ENCODE measurements at places on chromosomes 12 and 14. TPM values are rescaled to one million over a fixed set of nuclear protein-coding genes. Genes with fewer than 3 reads are reported as not detected.

DNA sequence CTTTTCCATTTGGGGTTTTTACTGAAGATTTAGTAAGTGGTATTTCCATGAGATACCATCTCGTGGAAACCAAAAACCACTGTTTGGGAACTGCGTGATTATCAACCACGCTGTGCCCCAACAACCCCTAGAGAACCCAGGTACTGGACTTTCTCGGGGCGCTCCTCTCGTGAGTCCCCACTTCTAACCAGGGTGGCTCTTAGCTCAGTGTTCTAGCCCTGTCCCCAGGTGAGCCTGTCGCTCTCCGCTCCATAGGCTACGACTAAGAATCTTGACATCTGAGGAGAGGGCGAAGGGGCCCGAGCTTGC is 686 bp downstream of the MCRS1 start:
- no peak for DNase-seq
- H3K27me3 ChIP-seq, result no peaks in the 10 kb centered on the region
- H3K4me3 ChIP-seq, result peak overlapping the region; percentile 97
- H3K27ac ChIP-seq, result peak overlapping the region; percentile 99

DNA sequence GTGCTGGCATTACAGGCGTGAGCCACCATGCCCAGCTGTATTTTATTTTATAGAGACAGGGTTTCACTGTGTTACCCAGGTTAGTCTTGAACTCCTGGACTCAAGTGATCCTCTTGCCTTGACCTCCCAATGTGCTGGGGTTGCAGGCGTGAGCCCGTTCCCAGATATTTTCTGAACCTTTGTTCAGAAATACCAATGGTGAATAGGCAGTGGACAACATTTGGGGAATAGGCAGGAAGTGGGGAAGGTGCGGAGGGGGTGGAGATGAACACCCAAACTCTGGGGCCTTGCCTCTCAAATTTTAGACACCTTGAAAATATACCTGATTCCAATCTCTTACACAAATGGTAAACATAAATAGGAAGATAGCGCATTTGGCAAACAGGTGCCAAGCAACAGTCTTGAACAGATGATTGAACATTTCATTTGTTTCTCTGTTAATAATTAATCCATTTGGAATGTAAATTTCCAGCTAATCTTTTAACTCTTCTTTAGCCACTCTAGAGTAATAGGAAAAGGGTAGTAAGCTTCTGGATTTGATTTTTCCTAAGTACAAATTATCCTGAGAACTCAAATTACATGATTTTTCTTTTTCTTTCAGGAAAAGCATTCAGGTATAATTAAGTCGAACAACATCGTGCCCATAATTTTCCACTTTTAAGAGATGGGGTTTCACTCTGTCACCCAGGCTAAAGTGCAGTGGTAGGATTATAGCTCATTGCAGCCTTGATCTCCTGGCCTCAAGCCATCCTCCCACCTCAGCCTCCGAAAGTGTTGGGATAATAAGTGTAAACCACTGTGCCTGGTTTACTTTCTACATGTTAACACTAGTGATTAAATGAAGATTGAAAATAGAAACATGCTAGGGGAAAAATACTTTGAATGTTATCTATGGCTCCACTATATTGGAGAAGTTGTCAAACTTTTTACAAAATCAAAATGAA is 22.9 kb upstream of the RNF34 start:
- H3K27ac ChIP-seq, result no peak overlapping the region
- H3K4me3 ChIP-seq, result no peak overlapping the region
- DNase-seq, result no peak
- H3K27me3 ChIP-seq, result no peaks in the 10 kb centered on the region
- no peaks in the 10 kb centered on the region for H3K4me1 ChIP-seq

DNA sequence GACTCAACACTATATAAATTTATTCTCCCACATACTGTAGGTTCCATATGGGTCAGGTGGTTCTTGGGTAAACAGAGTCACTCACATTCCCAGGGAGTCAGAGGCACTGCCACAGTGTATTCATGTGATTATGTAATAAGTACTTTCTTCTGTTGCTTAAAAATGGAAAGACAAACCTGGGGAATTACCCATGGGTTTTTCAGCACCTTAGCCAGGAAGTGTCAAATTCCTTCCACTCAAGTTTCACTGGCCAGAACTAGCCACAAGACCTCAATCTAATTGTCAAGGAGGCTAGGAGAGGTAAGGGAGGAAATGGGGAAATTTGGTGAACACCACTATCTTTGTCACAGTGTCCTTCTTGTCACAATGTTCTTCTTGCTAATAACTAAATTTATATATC is 333.2 kb upstream of the MDGA2 start:
- H3K4me1 ChIP-seq, result peaks cover 8% of the 10 kb centered on the region
- H3K27me3 ChIP-seq, result no peaks in the 10 kb centered on the region
- no peak for DNase-seq
- H3K36me3 ChIP-seq, result no peaks in the 10 kb centered on the region
- no peak overlapping the region for H3K27ac ChIP-seq
- H3K4me3 ChIP-seq, result no peak overlapping the region

GRCh38 chr12:42462486-42462885 is 127.1 kb downstream of the PRICKLE1 start:
- H3K27me3 ChIP-seq, result no peaks in the 10 kb centered on the region
- no peaks in the 10 kb centered on the region for H3K4me1 ChIP-seq
- peaks cover 19% of the 10 kb centered on the region for H3K36me3 ChIP-seq
- no peak overlapping the region for H3K4me3 ChIP-seq

Gene NXPH4
- 0.71 TPM for total RNA-seq

DNA sequence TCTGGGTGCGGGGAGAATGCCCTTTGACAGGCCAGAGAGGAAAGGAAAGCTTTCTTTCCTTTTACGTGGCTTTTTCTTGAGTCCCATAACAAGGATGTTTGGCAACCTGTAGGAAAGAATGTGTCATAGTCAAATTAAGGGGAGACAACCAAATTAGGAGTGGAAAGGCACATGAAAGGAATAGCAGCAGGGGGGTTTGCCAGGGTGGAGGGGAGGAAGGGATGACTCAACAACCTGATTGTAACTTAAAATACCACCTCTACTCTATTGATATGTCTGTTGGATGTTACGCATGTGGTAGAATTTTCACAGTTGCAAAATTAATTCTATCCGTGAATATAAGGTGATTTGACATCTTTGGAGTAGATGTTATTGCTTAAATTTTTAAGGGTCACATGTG is 28.5 kb upstream of the MYBPC1 start:
- peaks cover 32% of the 10 kb centered on the region for H3K4me1 ChIP-seq
- DNase-seq, result no peak
- H3K27me3 ChIP-seq, result no peaks in the 10 kb centered on the region
- H3K27ac ChIP-seq, result no peak overlapping the region
- H3K4me3 ChIP-seq, result no peak overlapping the region

DNA sequence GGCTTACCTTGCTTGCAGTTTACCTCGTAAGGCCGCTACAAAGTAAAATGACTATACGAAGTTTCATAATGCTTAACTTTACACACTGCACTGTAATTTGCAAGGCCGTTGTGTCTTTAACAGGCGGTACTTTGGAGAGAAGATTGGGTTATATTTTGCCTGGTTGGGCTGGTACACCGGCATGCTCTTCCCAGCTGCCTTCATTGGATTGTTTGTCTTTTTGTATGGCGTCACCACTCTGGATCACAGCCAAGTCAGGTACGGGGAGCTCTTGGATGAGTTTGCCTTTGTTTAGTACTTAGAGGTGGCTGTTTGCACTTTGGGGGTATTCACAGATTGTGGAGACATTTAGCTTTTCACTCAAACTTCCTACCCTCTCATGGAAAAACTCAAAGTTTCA is 167.8 kb downstream of the SLC5A8 start:
- H3K27me3 ChIP-seq, result no peaks in the 10 kb centered on the region
- H3K36me3 ChIP-seq, result no peaks in the 10 kb centered on the region
- H3K27ac ChIP-seq, result no peak overlapping the region

DNA sequence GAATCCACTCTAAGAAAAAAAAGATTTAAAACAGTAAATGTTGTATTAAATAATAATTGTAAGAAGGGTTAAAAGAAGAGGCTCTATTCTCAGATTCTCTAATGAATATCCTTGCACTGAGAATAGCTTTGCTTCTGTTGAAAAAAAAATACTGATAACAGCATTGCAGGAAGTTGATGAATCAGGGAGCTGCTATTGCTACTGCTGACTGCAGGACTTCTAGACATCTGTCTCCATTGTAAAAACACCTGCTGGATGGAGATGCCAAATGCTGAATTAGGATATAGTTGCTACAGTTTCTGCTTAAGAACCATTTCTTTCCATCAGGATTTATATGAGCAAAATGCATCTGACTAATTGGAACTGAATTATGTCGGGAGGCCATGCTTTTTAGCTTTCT is 50.3 kb upstream of the ANP32D start:
- H3K27me3 ChIP-seq, result peaks cover 3% of the 10 kb centered on the region
- no peak overlapping the region for H3K27ac ChIP-seq
- H3K4me1 ChIP-seq, result no peaks in the 10 kb centered on the region
- DNase-seq, result no peak
- no peak overlapping the region for H3K4me3 ChIP-seq

DNA sequence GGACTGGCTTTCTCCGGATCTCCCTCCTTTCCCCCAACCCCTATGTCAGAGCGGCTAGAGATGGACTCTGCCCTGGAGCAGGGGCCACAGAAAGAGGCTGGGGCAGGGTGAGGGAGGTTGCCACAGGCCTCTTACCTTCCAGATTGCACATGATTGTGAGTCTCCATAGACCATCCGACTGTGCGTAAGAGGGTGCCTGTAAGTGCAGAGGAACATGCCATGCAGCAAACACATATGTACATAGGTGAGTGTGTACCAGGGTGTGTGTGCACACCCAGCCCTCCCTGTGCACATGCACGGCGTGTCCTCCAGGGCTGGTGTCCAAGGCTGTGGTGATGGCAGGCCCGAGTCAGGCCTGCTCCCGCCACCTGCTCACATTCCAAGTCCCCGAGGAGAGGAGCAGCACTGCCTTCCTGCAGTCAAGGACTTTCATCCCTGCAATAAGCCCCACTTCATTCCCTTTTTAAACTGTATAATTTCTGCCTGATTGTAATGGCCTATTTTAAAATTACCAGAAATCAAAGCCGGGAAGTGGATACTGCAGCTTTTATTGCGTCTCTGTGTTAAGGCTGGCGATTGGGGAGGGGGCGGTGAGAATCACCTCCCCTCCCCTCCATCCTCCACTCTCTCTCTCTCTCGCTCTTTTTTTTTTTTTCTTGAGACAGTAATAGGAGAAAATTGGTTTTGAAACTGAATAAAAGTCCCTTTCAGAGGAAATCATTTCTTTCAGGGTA is 28.5 kb downstream of the FAM222A start:
- no peak overlapping the region for H3K27ac ChIP-seq
- no peak for DNase-seq
- H3K4me3 ChIP-seq, result no peak overlapping the region
- H3K36me3 ChIP-seq, result no peaks in the 10 kb centered on the region
- H3K27me3 ChIP-seq, result no peaks in the 10 kb centered on the region

GRCh38 chr14:89806451-89806850 is 148.1 kb downstream of the EFCAB11 start:
- H3K27ac ChIP-seq, result no peak overlapping the region
- peaks cover 3% of the 10 kb centered on the region for H3K36me3 ChIP-seq
- no peak for DNase-seq
- no peaks in the 10 kb centered on the region for H3K27me3 ChIP-seq
- no peaks in the 10 kb centered on the region for H3K4me1 ChIP-seq

Gene ADAM21
- not detected for total RNA-seq

Gene PZP
- not detected for total RNA-seq

DNA sequence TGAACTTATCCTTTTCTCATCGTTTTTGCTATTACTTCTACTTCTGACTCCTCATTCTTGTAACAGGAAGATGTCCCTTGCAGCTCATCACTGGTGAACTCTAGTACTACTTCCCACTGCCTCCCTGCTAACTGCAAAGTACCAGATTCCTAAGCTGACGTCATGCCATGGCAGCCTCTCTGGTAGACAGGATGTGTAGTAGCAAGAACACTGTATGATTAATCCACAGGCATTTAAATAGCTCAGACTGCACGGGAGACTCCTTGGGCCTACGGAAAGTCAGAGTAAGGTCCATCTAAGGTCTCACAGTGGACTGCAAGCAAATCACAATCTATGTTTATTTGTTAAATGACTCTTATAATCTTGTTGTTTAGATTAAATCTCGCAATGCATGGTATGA is 43.5 kb downstream of the DNAI7 start:
- no peak overlapping the region for H3K4me3 ChIP-seq
- no peak overlapping the region for H3K27ac ChIP-seq
- no peaks in the 10 kb centered on the region for H3K36me3 ChIP-seq
- no peak for DNase-seq
- no peaks in the 10 kb centered on the region for H3K4me1 ChIP-seq
- H3K27me3 ChIP-seq, result no peaks in the 10 kb centered on the region

DNA sequence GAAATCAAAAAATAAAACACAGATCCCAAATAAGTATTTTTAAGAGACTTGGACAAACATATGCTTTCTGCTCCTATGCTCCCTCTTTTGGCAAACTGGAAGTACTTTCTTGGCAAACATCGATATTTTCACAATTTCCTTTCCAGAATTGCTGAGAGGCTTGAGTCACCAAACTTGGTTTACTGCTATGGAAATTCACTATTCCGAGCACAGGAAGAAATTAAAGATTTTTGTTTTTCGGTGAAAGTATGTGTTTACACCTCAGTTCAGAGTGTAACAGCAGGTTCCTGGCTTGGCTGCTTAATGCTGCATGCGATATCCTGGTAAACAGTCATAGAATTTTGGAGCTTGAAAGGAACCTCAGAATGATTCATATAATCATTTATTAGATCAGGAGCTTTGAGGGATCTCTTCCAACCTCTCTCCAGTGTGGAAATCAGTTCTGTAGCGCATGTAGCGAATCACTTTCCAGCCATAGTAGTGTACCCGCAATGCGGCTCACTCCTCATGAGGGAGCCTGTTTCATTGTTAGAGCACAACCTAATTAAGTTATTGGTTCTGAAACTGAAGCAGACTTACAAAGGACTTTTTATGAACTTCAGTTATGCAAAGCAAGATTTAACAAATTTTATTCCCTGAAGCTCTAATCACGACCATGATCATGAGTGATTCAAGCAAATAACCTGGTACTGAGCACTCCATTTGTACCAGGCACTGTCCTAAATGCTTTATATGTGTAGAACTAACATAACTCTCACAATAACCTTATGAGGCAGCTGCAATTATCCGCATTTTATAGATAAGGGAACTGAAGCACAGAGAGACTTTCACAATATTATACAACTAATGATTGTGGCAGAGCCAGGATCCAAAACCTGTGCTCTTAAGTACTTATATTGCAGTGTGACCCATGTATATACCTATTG is 56.4 kb upstream of the ATP2A2 start:
- no peak overlapping the region for H3K4me3 ChIP-seq
- H3K36me3 ChIP-seq, result peaks cover 14% of the 10 kb centered on the region
- no peak for DNase-seq
- H3K27ac ChIP-seq, result no peak overlapping the region

All from neural crest cell (in vitro differentiated cells).